Bronchial smooth muscle cell (primary cell): ENCODE measurements at places on chromosomes 3 and 15. TPM values are rescaled to one million over a fixed set of nuclear protein-coding genes. Genes with fewer than 3 reads are reported as not detected.

Gene EBLN2
- total RNA-seq = 3.3 and 3.8 TPM in 2 replicates

Gene GADL1
- total RNA-seq = 1.1 and 1.9 TPM in 2 replicates

Gene C3orf18
- 19.4 and 23.2 TPM in 2 replicates for total RNA-seq

Gene CCDC71
- 18.8 and 19.5 TPM in 2 replicates for total RNA-seq

Gene XCR1
- under 0.01 TPM in 1 of 2 replicates, not detected in the other for total RNA-seq
